Activated CD8-positive, alpha-beta memory T cell treated with anti-CD3 and anti-CD28 coated beads, Interleukin-2, amount 50 U/mL, for 48 hours (primary cell): ENCODE measurements at places on chromosomes 11 and 22.

- DNase-seq, result peak; percentile 25
These were observed 870.2 kb downstream of the BRD1 start for GRCh38 chr22:48957311-48957986.

GRCh38 chr22:30273711-30274436, 7.2 kb upstream of the OSM start:
- DNase-seq, result no peak

GRCh38 chr22:39617970-39618757, 47.6 kb downstream of the CACNA1I start:
- no peak for DNase-seq

DNA sequence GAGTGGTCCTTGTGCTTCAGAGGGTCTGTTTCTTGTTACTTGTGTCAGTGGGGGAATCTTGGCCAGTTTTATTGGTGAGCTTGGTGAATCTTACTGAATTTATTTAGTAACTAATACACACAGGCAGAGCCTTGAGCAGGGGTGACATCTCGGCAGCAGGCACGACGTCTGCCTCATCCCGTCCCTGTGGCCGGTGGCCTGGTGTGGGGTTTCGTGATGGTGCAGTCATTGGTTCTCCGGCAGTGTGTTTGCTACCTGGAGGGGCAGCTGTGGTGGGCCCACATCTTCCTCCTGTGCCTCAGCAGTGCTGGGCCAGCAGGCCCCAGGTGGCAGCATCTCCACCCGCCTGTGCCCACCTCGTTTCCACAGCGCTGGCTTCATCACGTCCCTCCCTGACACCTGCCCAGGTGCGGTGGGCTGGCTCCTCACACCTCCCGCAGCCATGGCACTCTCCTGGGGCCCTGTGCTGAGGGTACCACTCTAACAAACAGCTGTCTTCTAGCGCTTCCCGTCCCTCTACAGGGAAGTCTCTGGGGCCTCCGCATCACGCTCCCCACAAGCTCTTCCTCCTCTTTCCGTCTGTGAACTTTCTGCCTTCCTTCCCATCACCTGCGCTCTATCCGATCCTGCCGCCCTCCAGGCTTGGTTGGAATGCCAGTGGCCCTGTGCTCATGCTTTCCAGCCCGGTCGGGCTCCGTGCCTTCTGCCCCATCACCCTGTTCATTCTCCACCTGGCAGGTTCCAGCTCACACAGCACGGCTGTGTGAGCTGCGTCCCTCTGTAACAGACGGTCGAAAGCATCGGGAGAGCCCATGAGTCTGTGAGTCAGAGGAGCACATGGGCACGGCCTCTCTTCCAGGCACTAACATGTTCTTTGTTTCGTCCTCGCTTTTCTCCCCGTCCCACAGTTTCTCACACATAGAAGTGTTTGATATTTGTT, 203.4 kb downstream of the TBC1D22A start:
- DNase-seq, result peak; percentile 37

GRCh38 chr11:8812438-8812837, 98.6 kb upstream of the AKIP1 start:
- DNase-seq, result no peak

DNA sequence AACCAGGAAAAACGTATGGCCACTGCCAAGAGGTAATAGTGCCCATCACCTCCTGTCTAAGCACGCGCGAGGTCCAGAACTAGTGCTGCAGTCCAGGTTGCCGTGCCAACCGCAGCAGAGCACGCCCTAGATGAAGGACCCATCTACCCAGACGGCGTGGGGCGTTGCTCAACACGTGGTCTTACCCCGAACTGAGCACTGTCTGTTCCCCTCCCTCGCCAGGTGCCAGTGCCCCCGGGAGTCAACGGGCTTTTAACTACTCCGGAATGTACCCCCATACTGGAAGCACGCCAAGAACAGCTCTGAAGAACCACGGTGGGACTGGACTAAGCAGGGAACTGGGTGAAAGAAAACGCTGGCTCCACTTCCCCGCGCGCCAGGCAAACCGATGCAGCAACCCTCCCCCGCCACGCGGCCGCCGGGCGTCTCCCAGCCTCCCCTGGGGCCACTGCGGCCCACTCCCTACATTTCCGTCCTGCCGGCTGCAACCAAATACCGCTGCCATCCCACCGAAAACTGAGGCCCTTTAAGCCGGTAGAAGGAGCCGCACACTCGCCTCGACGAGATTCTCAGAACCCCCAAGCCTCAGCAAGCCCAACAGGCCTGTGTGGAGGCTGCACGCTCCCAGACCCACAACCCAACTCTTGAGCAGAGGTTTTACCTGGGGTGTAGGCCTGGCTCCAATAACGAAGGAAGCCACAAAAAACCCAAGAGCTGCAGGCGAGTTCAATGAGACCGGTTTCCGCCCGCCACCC, at the start of gene HSPA8:
Gene HSPA8 (minus strand): TSS at position 734 of the 755 bp plus-strand sequence. CDS start 812 bp downstream, outside the sequence.
- DNase-seq, result peak; percentile 88

DNA sequence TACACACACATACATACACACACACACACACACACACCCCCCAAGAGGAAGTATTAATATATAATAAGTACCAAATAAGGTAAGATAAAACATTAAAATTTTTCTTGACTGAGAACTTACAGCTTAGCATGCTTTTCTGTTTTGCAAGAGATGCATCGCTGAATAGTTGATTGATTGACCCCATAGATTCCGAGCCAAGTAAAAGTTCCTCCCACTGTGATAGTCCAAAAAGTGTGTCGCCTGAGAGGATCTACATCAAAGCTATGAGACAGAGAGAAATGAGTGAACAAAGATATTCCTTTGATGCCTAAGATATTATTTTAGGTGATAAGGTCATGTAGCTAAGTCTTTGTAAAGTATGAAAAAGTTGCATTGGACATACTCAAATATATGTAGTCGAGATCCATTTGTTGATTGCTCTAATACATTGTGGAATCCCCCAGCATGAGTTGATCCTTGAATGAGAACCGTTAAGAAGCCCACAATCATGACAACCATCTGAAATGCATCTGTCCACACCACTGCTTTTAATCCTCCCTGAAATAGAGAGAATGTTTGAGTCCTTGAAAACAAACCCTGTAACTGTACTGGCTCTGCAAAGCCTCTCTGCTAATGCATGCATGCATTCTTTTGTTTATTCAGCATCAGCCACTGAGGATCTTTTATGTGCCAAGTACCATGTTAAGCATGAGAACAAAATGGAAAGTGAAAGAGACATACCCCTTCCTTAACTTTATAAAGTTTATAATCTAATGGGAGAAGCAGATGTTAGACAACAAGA, 18.3 kb downstream of the SLC5A12 start:
- DNase-seq, result no peak

DNA sequence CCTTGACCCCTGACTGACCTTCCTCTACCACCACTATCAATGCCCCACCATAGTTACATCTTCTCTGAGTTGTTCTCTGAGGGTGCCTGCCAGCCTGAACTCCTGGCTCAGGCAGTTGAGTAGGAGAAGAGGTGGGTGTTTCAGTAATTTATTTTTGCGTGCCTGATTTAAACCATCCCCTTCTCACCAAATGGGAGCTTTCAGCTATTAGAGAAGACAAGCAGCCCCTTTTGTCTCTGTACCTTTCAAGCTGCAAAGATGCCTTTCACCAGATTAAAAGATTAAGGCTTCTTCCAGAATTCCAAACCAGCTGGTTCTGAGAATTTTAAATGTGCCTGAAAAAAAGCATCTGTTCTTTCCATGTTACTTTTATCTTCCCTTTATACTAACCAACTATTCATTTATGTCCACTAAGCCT, 223.8 kb downstream of the FAM76B start:
- DNase-seq, result no peak

DNA sequence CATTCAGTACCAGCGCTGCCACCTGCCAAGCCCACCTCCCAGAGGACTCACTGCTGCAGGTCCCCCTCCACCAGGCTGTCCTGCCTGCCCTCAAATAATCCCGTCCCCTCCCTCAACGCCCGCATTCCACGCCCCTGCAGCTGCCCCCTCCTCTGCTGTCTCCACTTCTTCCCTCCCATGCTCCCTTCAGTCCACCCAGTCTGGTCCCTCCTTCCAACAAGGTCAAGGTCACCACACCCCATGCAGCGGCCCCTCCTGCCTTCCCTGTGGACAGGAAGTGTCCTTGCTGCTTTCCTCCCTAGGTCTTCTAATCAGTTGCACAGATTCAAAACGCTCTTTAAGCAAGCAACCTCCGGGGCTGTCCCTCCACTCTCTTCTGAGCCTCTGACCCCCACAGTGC, 12.1 kb downstream of the MACROD1 start:
- DNase-seq, result no peak

- DNase-seq, result no peak
These were observed 110.8 kb downstream of the TEAD1 start for GRCh38 chr11:12784987-12785386.

GRCh38 chr22:50346470-50346869, 3.3 kb downstream of the PPP6R2 start:
- no peak for DNase-seq

DNA sequence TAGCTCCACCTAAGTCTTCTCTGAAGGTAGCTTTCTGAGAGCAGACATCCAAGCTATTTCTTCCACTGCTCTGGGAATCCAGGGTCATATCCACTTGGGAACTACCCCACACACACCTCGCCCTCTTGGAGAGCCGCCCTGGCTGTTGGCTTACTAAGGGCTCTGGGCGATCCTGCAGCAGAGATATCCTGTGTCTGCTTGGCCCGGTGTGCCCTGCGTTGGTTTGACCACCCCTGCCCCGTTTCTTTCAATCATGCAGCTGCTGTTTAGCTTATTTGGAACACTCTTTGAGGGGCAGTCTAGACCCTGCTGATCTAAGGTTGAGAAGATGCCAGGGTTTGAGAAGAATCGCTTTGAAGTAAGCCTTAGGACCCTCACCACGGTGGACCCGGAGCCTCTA, 17.4 kb upstream of the SCUBE1 start:
- DNase-seq, result no peak

GRCh38 chr11:64316672-64317324, 561 bp downstream of the TRMT112 start:
- DNase-seq, result no peak

- no peak for DNase-seq
These were observed 13.9 kb upstream of the CDC42EP2 start for GRCh38 chr11:65300621-65301275.
